SIG-M5 (cell line): ENCODE measurements at places on chromosomes 2 and 18.

DNA sequence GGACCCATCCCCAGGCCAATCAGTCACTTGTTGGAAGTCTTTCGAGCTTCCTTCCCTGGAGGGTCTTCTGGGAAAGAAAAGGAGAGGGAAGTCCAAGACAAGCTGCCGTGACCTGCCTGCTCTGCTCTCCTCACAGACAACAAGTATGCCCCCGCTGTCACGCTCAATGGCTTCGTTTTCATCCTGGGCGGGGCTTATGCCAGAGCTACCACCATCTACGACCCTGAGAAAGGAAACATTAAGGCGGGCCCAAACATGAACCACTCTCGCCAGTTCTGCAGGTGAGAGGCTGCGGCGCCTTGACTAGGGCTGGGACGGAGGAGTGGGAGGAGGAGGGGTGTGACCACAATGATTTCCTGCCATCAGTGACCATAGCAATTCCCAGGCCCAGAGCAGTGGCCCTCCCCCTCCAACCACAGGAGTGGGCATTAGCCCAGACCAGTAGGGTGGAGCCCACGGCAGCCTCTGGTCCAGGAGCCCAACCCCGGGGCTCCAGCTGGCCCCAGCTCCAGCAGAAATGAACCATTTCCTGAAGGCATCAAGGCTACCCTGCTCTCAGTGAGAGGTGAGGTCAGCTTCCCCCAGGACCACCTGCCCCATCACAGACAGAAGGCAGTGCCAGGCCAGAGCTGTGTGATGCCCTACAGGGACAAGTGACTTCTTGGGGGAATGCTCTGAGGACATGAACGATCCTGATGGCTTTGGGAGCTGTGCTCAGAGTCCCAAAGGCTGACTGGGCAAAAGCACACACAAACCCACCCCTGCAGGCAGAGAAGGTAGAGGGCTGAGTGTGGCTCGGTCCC lies 223.1 kb downstream of the ATAD2B start:
- DNase-seq, result no peak

DNA sequence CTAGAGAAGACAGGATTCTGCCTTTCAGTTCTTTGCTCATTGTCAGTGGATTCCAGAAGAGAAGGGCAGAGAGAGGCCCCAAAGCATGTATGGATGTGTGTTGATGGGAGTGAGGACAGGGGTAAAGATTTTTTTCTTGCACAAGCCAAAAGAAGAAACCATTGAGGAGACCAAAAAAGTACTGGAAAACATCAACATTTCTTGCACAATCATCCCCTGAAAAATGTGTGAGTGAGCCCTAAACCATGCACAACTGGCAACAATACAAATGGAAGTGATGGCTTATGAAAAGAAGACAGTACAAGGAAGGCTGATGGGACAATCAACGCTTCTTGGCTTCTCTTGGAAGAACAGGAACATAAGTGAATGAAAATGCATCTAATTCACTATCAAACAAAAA lies 5.6 kb upstream of the SMAD7 start:
- DNase-seq, result no peak

DNA sequence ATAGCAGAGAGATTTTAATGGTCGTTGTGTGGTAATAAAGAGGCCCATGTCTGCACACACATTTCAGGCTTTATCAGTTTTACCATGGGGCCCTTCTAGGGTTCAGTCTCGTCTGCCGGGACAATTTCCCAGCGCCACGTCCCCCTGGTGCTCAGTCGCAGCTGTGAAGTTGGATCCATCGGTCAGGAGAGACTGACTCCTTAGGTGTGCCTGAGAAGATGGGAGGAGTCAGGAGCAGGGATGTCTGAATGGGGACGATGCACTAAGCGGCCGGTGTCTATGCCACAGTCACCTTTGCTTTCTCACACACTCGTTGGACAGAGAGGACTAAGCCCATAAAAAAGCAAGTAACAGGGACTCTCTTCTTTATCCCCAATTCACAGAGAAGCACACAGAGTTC lies 71.4 kb downstream of the TWIST2 start:
- DNase-seq, result no peak

DNA sequence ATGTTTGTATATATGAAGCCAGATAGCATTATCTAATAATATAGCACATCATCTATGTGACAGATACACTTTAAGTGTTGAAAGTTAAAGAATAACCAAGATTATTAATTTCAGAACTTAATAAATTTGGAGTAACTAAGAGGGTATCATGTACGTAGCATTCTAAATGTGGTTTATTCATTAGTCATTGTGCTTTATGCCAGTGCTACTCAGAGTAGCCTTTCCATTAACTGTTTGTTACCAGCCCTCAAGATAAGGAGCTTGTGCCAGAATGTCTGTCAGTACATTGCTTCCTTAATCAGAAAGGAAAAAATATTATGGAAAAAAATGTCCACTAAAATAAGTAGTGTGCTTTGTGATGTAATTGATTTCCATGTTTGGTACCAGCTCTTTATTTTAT lies 94.9 kb upstream of the TWSG1 start:
- no peak for DNase-seq

- no peak for DNase-seq
Measured at GRCh38 chr18:69865776-69866175, 81.9 kb downstream of the CD226 start.

DNA sequence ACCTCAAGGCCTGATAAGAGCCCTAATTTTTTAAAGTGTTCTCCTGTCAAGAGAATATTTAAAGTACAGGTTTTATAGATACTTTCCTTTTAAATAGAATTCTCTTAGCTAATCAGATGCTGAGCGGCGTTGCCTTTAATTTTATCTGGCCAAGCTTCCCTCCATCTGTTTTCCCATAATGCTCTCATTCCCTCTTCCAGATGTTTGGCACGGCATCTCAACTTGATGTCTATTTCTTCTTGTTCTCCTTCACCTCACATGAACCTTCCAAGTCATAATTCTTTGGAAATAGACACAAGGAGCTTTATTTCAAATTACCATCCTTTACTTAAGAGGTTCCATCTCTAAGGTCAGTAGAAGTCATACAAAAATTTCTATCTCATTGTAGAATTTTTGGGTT lies 76.1 kb upstream of the CPO start:
- no peak for DNase-seq

- no peak for DNase-seq
Measured at GRCh38 chr2:85748985-85749875, 4.6 kb upstream of the ATOH8 start.

GRCh38 chr18:54860941-54861340 lies 32.7 kb downstream of the RAB27B start:
- DNase-seq, result no peak

- DNase-seq, result no peak
Measured at GRCh38 chr2:176679061-176679669, 409.9 kb downstream of the MTX2 start.

- no peak for DNase-seq
Measured at GRCh38 chr2:201150454-201151020, 32.4 kb upstream of the CASP10 start.

- no peak for DNase-seq
Measured at GRCh38 chr2:231886071-231886681, 40.0 kb downstream of the NPPC start.

GRCh38 chr2:237921967-237922492 lies 44.8 kb upstream of the UBE2F start:
- DNase-seq, result no peak

- no peak for DNase-seq
Measured at GRCh38 chr2:7813541-7814292, 868.1 kb upstream of the ID2 start.

- DNase-seq, result no peak
Measured at GRCh38 chr2:6657136-6657535, 208.6 kb downstream of the CMPK2 start.

DNA sequence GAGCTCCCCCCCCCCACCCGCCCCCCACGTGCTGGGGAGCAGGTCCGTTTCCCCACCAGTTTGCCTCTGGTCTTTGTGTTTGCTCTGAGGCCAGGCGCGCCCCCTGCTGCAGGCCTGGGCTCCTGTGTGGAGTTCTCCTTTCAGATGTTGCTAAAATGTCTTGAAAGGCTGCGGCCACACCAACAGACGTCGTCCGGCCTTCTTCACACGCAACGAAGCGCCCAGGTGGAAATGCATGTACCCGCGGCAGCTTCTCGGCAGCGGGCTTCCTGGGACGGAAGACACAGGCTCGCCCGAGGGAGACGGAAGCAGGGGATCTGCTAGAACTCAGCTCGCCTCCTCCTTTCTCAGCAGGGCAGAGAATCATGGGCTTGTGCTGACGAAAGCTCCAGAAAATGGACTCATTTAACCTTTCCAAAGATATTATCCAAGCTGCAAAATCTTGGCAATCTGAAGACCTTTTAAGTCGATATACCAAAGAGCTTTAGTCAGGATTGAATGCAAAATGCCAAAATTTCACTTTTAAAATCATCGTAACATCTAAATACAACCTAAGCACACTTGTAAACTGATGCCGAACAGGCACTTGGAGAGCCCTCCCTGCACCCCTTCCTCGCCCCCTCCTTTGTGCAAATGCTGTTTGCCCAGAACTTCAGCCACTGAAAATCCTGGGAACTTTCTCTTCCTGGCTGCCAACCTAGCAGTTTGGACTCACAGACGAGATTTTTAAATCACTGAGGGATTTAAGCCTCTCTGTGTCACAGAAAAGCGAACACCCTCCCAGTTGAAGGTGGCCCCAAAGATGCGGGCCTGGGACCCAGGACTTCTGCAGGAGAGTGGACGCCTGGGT lies 125.5 kb upstream of the ZNF516 start:
- peak; percentile 16 for DNase-seq

DNA sequence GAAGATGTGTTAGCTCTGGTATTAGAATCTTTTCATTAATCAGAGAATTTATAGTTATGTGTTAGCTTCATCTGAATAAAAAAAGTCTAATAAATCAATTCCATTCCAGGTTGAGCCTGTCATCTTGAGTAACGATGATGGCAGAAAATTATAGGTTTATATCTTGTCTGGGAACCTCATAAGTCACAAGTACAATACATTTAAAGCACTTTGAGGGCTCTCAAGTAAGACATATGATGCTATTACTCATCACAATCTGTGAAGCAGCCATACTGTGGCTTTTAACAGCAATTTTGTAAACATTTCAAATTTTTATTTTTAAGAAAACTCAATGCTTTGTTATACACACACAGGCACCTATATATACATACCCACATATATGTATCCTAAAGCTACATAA lies 484.1 kb upstream of the VRK2 start:
- no peak for DNase-seq

- DNase-seq, result no peak
Measured at GRCh38 chr18:56458770-56459712, 179.4 kb downstream of the TXNL1 start.

- no peak for DNase-seq
Measured at GRCh38 chr18:6315517-6316331, 99.0 kb downstream of the L3MBTL4 start.

DNA sequence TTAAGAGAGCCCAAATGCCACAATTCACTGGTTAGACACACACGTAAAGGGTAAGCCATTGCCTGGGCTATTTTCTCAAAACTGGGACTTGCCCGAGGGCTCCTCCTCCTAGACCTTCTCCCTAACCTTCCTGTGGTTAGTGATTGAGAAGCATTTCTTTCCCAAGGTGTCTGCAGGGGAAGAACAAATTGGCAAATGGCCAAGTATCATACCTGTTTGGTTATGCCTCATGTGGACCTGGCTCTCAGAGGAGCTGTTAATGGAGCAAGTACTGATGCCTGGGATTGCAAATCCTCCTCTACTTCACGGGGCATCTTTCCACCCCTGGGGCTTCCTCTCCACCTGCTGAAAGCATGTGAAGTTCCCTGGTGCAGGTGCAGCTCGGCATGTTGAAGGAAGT lies 187.5 kb upstream of the CYRIA start:
- no peak for DNase-seq

DNA sequence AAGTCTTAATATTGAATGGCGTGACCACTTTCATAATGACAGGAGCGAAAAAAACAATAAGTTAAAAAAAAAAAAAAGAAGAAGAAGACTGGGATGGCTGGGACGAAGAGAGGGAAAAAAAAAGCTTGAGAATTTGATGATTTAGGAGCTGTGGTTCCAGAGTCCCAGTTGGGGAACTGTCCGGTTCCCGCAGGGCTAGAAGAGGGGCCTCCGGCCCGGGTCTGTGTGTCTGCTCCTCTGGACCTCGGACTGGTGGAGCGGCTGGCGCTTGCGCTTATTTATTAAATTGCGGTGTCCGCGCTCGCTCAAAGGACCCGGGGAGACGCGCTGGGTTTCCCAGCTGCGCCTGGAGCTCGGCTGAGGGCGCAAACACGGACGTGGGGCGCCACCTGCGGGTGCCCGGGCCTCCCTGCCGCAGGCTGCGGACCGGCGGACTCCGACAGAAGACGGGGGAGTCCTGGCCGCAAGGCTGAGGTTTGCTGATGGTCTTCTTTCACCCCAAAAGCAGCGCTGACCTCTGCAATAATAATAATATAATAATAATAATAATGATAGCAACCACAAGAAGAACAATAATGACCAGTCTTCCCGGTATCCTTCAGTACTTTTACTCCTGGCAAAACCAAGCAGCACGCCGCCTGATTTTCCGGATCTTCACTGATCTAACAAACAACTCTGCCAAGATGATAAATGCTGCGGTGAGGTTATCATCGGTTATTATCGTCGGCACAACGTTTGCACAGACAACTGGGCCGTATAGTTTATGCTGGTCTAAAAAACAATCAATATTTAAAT lies at the start of gene CBLN2:
TSS of gene CBLN2 (minus strand) at position 251 of the 795 bp plus-strand sequence. CDS start 2,182 bp downstream, outside the sequence.
- no peak for DNase-seq

DNA sequence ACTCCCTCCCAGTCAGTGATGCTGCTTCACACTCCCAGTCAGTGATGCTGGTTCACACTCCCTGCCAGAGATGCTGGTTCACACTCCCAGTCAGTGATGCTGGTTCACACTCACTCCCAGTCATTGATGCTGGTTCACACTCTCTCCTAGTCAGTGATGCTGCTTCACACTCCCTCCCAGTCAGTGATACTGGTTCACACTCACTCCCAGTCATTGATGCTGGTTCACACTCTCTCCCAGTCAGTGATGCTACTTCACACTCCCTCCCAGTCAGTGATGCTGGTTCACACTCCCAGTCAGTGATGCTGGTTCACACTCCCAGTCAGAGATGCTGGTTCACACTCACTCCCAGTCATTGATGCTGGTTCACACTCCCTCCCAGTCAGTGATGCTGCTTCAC lies 34.3 kb upstream of the KCNG2 start:
- DNase-seq, result no peak

- DNase-seq, result no peak
Measured at GRCh38 chr2:50492477-50492851, 539.5 kb downstream of the NRXN1 start.

GRCh38 chr2:145028101-145028920 lies 508.4 kb upstream of the ZEB2 start:
- no peak for DNase-seq

GRCh38 chr18:51278045-51278649 lies 80.7 kb upstream of the MEX3C start:
- no peak for DNase-seq

GRCh38 chr2:236105955-236106607 lies 62.1 kb downstream of the GBX2 start:
- DNase-seq, result no peak

DNA sequence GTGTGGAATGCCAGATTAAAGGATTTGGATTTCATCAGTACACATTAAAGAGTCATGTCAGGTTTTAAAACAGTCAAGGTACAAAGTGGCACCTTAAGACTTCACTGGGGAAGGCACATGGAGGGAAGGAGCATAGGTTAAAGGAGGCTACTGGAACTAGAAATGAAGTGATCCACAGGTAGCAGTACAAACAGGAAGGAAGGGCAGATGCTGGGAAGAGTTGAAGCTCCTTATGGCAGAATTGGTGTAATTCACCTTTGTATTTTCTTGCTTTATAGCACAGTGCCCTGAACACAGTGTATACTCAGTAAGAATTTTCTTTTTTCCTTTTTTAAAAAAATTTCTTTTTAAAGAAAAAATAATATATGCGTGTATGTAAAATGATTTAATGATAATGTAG lies 177.1 kb downstream of the BABAM2 start:
- DNase-seq, result no peak
